Glutamatergic neuron (in vitro differentiated cells): ENCODE measurements at places on chromosomes 7 and 10. TPM values are rescaled to one million over a fixed set of nuclear protein-coding genes. Genes with fewer than 3 reads are reported as not detected.

COL17A1 gene
- total RNA-seq = not detected

DNA sequence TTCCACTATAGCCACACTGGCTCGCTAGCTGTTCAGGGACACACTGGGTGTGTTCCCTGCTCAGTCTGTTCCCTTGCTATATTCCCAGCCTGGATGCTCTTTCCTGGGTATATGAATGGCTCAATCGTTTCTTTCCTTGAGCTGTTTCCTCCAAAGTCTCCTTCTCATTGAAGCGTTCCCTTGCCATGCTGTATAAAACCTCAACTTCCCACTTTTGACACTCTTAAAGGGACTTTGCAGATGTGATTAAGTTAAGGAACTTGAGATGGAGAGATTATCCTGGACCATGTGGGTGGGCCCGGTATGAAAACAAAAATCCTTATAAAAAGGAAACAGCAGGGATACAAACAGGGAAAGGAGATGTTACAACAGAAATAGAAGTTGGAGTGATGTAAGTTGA, 973.1 kb downstream of the LRMDA start:
- DNase-seq = no peak

- DNase-seq = no peak
These were observed 445.2 kb upstream of the NFE2L3 start for GRCh38 chr7:25706764-25707163.

GRCh38 chr10:75294866-75295701, 59.3 kb upstream of the COMTD1 start:
- peak; percentile 72 for DNase-seq

UBTD1 gene
- total RNA-seq = 8.0 TPM

DNA sequence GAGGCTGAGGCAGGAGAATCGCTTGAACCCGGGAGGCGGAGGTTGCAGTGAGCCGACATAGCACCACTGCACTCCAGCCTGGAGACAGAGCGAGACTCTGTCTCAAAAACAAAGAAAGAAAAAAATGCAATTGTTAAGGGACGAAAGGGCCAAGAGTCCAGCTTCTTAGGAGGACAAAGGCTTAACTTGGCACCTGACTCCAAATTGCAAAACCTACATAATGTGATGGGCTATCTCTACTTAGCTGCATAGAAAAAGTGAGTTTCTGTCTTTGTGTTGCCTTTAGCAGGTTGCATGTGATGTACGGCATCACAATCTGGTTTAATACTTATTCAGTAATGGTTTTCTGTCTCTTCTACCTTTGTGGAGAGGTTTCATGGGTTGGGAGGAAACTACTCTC, 8.6 kb upstream of the MYO1G start:
- DNase-seq = no peak

DNA sequence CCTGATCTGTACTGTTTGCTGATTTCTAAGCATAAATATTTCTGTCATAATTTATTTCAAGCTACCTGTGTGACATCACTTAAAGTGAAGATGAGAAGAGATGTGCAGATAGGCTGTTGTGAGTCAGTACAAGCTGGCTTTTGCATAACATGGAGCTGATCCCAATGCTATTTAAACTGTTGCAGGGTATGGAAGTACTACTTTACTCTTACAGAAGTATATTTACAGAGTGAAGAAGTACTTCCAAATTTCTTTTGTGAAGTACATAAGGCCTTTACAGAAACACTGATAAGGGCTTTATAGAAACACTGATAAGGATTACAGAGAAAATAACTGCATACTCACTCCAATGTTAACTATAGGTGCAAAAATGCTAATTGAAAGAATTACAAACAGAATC, 911.6 kb downstream of the LRMDA start:
- DNase-seq = no peak

GRCh38 chr10:117439243-117439912, 64.1 kb upstream of the PDZD8 start:
- DNase-seq = no peak

DNA sequence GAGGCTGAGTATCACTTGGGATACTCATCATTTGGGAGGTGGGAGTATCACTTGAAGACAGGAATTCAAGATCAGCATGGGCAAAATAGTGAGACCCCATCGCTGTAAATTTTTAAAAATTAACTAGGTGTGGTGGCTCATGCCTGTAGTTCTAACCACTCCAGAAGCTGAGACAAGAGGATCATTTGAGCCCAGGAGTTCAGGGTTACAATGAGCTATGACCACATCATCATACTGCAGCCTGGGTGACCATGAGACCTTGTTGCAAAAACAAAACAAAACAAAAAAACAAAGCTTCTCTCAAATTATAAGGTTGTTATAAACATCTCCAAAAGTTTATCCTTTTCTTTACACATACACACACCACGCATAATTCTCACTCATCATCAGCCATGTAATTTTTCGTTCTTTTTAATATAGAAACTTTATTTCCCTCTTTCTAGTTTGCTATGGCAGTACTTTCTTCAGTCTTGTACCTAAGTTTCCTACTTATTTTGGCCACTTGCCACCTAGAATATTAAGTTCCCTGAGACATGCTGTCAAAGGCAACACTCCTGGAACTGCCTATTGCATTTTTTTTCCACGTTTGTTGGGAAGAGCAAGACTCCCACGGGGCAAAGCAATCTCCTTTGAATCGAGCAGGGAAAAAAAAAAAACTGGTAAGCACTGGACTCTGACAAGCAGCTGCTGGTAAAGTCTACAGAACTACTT, 37.1 kb downstream of the SKIDA1 start:
- DNase-seq = no peak

DNA sequence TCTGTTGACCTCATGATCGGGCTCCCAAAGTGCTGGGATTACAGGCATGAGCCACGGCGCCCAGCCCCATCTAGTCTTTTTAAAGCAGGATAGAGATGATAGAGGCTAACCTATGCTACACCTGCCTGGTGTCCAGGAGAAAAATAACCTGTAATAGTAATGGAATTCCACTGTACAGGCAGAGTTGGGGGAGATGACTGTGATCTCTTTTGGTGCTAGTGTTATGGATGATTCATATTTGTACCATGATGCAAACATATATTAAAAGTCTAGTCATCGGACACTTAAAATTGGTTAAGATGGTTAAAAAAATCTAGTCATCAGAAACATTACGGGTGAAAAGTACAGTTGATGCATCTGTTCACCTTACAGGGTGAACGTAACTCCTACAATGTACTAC, 6.1 kb upstream of the SAR1A start:
- DNase-seq = no peak

TAF3 gene
- total RNA-seq = 10.2 TPM
